ENCODE measurements at places on chromosomes 4 and X. TPM values are rescaled to one million over a fixed set of nuclear protein-coding genes. Genes with fewer than 3 reads are reported as not detected.

MFAP3L gene
- 6.3 TPM for total RNA-seq

SPANXB1 gene
- not detected for total RNA-seq

SMPX gene
- total RNA-seq, result not detected

SHOX gene
- total RNA-seq, result not detected

RNF128 gene
- total RNA-seq, result 46.5 TPM

TMEM150C gene
- 21.1 TPM for total RNA-seq

FAM53A gene
- total RNA-seq, result 17.5 TPM

AWAT2 gene
- not detected for total RNA-seq

DNA sequence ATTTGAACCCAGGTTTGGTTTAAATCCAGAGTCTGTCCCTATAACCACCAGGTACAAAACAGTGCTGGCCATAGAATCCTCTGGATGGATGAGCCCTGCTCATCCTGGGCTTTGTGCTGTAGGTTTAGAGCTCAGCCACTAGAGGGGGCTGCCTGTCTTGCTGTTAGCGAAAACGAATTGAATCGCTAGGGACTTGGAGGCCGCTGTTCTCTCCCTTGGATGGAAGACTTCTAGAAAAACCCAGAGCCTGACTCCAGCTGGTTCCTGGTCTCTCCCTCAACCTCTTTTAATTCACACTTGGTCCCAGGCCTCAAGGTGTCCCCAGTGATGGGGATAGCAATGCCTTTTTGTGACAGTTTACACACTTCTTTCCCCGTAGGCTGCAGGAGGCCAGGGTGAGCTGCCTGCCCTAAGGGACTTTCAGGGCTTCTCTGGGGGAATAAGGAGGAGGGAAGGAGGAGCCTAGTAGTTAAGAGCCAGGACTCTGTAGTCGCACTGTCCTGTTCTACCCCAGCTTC is 8.7 kb downstream of the RIPPLY1 start:
- DNase-seq, result peak; percentile 48

GRCh38 chr4:138247643-138248042 is 5.5 kb upstream of the SLC7A11 start:
- no peak for DNase-seq

DNA sequence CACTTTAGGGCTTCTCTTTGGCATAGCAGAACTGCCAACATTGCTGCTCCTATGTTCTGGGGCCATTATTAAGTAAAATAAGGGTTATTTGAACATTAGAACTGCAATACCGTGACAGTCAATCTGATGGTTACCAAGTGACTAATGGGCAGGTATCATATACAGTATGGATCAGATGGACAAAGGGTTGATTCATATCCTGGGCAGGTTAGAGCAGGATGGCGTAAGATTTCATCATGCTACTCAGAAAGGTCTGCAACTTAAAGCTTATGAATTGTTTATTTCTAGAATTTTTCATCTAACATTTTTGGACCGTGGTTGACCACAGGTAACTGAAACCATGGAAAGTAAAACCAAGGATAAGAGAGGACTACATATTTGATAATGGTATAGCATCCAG is 40.9 kb downstream of the BRCC3 start:
- no peak for DNase-seq

- DNase-seq, result no peak
These were observed 45.3 kb downstream of the STK26 start for GRCh38 chrX:132068405-132068804.

DNA sequence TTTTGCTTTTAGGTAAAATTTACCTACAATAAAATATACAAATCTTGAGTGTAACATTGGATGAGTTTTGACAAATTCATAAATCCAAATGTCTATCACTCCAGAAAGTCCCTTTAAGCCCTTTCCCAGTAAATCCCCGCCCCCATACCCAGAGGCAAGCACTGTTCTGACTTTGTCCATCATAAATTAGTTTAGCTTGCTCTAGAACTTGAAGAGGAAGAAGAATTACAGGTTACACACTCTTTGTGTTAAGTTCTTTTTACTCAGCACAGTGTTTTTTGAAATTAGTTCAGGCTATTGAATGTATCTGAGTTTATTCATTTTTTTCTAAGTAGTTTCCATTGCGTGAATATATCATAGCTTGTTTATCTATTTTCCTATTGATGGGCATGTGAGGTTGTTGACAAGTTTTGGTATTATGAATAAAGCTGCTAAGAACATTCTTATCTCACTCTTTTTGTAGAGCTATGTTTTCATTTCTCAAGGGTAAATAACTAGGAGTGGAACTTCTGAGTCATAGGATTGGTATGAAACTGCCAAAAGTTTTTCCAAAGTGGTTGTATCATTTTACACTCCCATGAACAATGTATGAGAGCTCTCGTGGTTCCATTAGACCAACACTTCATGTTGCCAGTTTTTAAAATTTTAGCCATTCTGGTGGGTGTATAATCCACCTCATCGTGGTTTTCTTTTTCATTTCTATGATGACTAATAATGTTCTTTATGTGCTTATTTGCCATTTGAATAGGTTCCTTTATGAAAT is 22.4 kb upstream of the HPSE start:
- peak; percentile 13 for DNase-seq

DNA sequence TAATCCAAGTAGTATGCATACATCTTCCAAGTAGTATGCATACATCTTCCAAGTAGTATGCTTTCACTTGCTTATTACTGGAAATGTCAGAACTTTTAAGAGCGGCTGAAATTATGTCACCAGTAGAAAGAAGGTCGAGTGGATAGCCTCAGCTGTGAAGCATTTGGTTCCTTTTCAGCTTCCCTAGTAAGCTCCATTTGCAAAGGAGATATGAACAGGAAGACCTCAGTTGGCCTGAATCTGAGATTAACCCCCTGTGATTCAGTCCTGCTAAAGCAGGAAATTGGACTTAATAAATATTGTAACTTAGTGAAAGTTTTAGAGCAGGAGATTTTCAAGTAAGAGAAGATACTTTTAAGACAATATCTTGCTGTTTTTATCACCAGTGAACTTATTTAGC is 48.1 kb downstream of the PCDH7 start:
- DNase-seq, result peak; percentile 3

DNA sequence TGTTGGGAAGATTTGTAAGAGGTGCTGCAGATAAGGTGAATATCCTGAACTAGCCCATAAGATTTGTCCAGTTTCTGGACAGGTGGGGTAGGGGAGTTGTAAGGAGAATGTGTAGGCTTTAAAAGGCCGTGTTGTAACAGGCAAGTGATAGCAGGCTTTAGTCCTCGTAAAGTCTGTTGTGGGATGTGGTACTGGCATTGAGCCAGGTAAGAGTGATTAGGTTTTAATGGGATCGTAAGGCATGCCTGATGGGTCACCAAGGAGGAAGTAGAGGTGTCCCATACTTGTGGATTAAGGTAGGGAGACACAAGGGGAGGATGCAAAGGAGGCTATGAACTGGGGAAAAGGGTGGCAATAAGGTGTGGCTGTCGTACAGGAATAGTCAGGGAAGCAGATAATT is 256.9 kb upstream of the DKK2 start:
- no peak for DNase-seq

- no peak for DNase-seq
These were observed 23.7 kb upstream of the MSANTD1 start for GRCh38 chr4:3225071-3225850.

DNA sequence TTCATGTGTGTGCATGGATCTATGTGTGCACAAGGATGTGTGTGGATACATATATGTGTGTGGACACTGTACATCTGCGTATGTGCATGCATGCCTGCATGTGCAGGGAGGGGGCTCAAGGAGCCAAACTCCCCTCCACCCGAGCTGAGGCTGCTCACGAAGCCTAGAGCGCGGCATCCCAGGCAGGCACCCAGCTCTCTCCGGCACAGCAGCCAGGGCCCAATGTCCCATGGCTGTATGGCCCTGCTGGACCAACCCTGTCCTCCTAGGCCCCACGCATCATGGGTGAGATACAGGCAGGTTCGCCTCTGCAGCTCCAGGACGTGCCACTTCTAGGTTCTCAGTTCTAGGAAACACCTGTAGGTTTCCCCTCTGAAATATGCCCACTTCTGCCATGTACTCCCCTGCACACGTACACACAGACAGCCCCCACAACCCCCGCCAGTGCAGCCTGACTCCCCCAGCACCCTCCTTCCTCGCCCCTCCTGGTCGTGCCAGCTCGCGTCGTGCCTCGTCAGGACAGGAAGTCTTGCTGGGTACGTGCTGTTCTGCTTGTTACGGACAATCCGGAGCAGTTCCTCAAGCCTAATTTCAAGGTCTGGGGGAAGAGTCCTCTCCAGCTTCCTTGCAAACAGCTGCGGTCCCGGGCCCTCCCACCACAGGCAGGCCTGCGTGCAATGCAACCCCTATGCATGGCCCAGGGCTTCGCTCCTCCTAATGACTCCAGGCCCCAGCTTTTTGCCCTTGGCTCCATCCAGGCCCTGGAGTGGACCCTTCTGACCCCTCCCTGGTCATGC is 3.2 kb upstream of the ADRA2C start:
- DNase-seq, result no peak

- DNase-seq, result no peak
These were observed 21.4 kb upstream of the ANK2 start for GRCh38 chr4:113028074-113028473.

GRCh38 chrX:7109049-7109531 is 38.4 kb upstream of the STS start:
- peak; percentile 30 for DNase-seq

GRCh38 chr4:11271263-11271662 is 157.4 kb downstream of the HS3ST1 start:
- no peak for DNase-seq

DNA sequence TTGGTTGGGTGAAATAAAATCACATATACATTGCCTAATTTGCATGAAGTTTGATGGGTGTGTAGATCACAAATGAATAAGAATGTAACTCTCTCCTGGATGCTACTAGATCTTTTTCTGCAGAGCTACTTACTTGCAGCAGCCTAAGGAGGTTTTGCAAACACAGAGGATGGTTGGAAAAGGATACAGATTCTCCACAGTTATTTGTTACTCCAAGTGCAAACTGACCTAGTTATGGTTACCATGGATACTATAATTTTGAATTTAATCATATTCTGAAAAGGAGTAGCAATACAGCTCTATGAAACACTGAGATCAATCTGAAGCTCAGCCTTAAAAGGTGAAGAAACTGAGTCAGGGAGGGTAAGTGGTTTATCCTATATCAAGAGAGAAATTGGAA is 9.1 kb upstream of the ARHGEF38 start:
- no peak for DNase-seq

GRCh38 chr4:5139141-5139540 is 87.9 kb downstream of the STK32B start:
- no peak for DNase-seq

Data from thyroid gland (tissue), 4 donors.